Pericardium fibroblast (primary cell): ENCODE measurements at places on chromosomes 1 and 21. TPM values are rescaled to one million over a fixed set of nuclear protein-coding genes. Genes with fewer than 3 reads are reported as not detected.

The FYB2 gene
- total RNA-seq: not detected in 2 replicates

The FAM72D gene
- not detected in 2 replicates for total RNA-seq

The MFSD2A gene
- total RNA-seq: 2.8 and 7.2 TPM in 2 replicates

The TRIM62 gene
- total RNA-seq: 4.0 and 5.0 TPM in 2 replicates

The ANGPTL1 gene
- total RNA-seq: 43.1 and 77.5 TPM in 2 replicates
